Mammary epithelial cell (primary cell): ENCODE measurements at places on chromosomes 6 and 20. TPM values are rescaled to one million over a fixed set of nuclear protein-coding genes. Genes with fewer than 3 reads are reported as not detected.

DNA sequence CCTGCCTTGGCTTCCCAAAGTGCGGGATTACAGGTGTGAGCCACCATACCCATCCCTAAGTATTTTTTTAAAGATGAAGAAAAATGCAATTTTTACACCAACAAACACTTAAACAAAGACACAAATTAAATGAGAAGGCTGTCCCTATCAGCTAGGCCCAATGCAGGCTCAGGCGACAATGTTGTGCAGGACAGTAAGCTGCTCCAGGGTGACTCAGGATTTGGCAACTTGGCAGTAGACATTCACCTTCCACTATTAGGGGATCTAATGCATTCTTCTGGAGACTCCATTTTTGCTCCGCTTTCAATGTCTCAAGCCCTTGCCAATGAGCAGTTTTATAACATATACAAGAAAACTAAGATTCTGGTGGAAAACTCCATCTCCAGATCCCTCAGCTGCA, 19.7 kb downstream of the NDRG3 start:
- DNase-seq = no peak

DNA sequence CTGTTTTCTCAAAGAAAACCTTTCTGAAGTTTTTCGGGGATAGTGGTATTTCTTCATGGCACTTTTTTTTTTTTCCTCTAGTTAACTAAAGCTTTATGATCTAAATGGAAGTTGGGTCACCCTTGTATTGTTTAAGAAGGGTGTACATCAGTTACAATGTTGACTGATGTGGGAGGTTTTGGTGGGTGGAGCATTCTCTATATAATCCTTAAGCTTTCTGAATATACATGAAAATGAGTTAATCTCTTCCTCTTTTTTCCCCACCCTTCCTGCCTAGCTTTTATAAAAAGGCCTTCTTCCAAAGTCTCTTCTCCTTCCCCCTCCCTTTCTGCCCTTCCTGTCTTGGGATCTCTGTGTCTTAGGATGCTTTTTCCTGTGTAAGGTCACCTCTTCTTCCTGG, 47.2 kb downstream of the DHX35 start:
- DNase-seq = no peak

- no peak for DNase-seq
Observed at GRCh38 chr6:47239546-47239945, 70.2 kb downstream of the TNFRSF21 start.

DNA sequence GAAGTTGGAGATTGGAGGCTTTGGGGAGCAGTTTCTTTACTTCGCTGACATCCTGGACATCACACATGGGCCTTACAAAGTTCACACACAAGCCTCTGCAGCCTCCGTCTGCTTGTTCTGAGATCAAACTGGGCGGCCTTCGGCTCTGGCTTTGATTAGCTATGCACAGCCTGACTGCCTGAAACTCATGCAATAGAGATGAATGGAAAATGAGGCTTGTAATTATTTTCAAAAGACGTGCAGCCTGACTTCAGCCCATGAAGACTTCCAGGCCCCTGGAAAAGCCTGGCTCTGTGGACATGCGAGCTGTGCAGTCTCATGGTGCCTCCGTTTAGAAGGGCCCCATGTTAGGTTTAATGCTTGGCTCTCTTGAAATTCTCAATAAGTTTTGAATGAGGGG, 480.5 kb upstream of the SULF2 start:
- DNase-seq = no peak

GRCh38 chr6:142387997-142388815, 86.4 kb downstream of the ADGRG6 start:
- DNase-seq = peak; percentile 16

DNA sequence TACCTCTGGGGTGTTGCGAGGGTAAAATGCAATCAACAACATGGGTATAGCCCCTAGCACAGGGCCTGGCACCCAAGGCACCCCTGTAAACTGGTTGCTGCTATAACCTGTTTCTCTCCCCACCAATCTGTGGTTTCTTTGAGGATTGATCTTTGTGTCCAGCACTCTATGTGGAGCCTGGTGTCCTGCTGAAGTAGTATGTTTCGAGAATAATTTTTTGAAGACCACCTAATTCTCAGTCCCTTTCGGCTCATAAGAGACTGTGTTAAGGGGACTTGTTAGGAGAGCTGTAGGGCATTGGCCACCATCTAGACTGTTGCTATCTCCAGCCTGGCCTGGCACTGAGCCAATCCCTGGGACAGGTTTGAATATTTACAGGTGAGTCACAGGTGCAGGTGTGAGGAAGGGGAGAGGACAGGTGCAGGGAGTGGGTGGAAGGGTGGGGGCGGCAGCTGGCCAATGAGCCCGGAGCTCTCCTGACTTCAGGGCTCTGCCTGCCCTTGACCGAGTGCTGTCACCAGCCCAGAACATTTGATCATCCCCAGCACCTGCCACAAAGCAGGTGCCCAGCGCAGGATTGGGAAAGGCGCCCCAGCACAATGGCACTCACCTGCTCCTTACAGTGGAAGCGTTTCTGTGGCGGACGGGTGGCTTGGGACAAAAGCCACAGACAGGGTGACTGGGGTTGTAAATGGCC, 8.1 kb upstream of the C20orf144 start:
- DNase-seq = peak; percentile 34

GRCh38 chr6:157569543-157569942, 188.6 kb downstream of the ZDHHC14 start:
- DNase-seq = no peak

DNA sequence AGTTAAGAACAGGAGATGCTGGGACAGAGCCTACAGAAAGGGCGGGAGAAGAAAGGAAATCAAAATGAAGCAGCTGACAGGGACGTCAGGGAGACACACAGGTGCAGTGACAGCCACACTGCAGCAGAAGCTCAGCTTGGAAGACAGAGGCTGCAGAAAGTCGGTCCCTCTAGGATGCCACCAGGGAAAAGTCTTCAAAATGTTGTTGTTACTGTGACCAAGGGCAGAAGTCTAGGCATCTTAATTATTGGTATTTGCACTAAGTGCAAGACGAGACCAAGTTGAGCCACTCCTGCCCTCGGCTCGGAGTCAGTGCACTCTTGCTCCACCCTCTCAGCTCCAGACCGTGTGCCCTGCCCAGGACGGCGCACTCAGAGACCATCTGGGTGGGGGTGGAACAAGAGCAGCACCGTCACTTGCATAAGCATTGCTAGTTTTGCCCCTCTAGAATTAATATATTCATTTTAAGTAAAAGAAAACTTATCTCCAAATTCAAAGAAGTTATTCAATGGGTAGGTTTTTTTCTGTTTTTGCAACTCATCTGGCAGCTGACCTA, 2.6 kb downstream of the PRR18 start:
- no peak for DNase-seq

- no peak for DNase-seq
Observed at GRCh38 chr6:34272013-34272926, 23.5 kb upstream of the SMIM29 start.

DNA sequence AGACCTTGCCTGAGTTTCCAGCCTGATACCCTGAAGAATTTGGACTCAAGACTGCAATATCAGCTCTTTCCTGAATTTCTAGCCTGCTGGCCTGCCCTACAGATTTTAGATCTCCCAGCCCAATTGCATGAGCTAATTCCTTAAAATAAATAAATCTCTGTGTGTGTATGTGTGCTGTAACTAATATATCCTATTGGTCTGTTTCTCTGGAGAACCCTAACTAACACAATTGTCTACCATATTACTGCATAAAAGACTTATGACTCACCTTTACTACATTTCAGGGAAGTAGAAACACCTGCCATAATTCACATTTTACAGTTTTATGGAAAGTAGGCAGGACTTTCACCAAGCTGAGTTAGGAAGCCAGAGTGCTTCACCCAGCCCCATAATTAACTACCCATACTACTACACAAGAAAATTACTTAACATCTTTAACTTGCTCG, 90.7 kb upstream of the BEND6 start:
- peak; percentile 39 for DNase-seq

GRCh38 chr6:37532122-37532521, 32.4 kb upstream of the CCDC167 start:
- DNase-seq = no peak

DNA sequence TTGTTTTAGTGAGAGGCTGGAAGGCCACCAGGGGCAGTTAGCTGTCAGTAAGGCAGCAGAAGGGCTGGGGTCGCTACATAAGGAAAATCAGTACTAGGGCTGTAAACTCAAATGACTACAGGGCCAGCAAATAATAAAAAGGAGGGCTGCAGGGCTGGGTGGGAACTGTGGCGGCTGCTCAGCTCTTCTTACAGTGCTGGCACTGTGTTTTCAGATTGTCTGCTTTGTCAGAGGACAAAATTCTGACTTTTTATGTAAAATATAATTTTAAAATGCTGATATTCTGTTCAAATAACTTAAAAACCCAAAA, 23.2 kb downstream of the HLA-A start:
- no peak for DNase-seq

GRCh38 chr20:50823319-50823718, 28.5 kb downstream of the BCAS4 start:
- no peak for DNase-seq

- no peak for DNase-seq
Observed at GRCh38 chr20:13141546-13141945, 79.5 kb upstream of the ISM1 start.

- DNase-seq = peak; percentile 32
Observed at GRCh38 chr20:47857187-47857568, 71.9 kb upstream of the SULF2 start.

GRCh38 chr20:56698749-56699148, 69.6 kb downstream of the TFAP2C start:
- DNase-seq = no peak

GRCh38 chr20:43981540-43981939, 66.9 kb downstream of the TOX2 start:
- no peak for DNase-seq

DNA sequence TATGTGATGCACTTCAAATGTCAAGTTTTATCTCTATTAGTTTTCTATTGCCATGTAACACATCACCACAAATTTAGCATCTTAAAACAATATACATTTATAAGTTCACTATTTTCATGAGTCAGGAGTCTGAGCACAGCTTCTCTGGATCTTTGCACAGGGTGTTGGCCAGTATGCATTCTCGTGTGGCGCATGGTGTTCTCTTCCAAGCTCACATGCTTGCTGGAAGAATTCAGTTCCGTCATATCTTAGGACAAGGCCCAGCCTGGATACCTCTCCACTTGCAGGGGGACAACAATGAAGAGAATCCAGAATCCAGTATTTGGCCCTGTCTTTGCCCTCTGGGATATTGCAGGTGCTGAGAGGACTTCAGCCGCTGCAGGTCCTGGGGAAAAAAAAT, 51.0 kb upstream of the ECI2 start:
- DNase-seq = no peak

DNA sequence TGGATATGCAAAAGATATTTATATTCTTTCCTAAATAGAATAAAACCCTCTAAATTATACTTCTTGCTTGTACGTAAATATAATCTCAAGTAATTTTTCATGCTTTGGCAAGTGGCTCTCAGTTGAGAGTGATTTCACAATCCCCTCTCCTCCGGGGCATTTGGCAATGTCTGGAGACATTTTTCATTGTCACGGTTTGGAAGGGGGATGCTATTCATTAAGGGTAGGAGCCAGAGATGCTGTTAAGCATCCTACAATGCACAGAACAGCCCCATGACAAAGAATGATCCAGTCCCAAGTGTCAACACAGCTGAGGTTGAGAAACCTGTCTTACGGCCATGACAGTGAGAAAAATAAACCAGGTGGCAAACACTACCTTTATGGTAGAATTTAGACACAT, 75.7 kb downstream of the AGPAT4 start:
- DNase-seq = peak; percentile 4

GRCh38 chr6:150293423-150294173, 75.2 kb upstream of the IYD start:
- DNase-seq = peak; percentile 82

DNA sequence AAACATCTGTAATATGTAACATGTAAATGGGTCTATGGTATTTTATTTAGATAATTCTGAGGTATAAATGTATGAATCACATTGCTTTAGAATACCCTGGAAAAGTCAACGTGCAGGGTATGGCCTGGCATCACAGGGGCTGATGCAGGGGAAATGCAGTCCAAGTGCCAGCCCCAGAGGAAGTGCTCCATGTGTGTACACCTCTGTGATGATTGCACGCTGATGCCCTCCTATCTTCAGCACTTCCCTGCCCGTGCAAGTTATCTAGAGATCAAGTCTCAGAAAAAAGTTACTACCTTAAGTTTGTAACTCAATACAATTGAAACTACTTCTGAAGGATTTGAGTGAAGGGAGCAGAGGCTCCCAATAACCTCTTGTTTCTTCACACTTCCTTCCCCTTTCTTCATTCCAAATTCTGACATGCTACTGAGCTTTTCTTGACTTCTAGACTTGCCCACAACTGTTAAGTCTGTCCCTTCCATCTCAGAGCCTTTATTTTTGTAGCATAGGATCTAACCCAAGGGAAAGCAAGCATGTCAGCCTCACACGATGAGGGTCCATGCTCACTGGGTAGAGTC, 2.2 kb downstream of the SMLR1 start:
- DNase-seq = no peak

- peak; percentile 91 for DNase-seq
Observed at GRCh38 chr6:111573131-111573883, 32.4 kb downstream of the TRAF3IP2 start.

DNA sequence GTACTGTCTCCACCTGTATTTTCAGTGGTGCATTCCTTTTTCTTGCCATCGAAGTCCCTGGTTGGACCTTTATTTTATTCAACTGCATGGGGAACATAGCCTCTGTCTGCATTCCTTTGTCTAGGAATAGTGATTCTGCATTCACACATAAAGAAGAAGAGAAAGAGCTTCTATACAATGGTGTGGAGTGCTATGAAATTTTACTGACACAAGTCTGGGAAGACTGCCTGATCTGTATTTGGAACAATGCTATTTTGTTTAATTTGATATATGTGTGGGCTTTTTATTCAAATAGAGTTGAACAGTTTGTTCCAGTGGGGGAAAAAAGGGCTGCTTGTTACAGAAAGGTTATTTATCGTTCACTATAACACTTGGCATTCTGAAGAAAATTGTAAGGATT, 375.7 kb upstream of the POU3F2 start:
- DNase-seq = no peak

DNA sequence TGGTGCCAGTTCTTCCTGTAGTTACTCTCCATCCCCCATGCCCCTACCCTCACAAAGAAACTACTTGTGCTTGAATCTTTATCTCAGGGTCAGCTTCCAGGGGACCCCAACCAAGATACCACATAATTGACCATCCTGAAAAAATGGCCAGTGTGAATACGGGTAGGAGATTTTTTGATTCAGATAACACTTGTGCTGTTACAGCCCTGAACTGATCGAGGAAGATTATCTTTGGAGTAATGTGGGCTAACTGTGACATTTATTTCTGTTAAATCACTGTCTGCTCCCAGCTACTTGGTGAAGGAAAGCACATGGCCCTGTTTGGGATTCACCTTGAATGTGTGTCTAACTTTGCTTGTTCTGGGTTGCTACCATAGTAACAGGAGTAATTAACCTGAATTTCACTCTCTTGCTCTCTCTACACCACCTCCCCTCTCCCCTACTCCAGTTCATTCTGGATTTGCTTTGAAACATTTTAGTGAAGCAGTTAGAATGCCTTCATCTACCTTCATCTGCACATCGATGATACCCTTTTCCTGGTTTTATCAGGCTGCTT, 219.6 kb upstream of the CHD6 start:
- no peak for DNase-seq

The PMEPA1 gene
- total RNA-seq = 95.0 and 100 TPM in 2 replicates

The RNGTT gene
- total RNA-seq = 23.5 TPM

The SYNJ2 gene
- 16.0 TPM for total RNA-seq

The GABRR1 gene
- total RNA-seq = not detected

The BMP5 gene
- total RNA-seq = not detected

The EPHA7 gene
- not detected for total RNA-seq

The NKAIN4 gene
- total RNA-seq = not detected

The ZBTB46 gene
- total RNA-seq = 0.35 and 0.52 TPM in 2 replicates

The WFDC12 gene
- not detected in 2 replicates for total RNA-seq

The ADGRF5 gene
- total RNA-seq = 0.09 TPM in 1 of 2 replicates, not detected in the other
